ENCODE measurements at places on chromosomes 12 and 14.

DNA sequence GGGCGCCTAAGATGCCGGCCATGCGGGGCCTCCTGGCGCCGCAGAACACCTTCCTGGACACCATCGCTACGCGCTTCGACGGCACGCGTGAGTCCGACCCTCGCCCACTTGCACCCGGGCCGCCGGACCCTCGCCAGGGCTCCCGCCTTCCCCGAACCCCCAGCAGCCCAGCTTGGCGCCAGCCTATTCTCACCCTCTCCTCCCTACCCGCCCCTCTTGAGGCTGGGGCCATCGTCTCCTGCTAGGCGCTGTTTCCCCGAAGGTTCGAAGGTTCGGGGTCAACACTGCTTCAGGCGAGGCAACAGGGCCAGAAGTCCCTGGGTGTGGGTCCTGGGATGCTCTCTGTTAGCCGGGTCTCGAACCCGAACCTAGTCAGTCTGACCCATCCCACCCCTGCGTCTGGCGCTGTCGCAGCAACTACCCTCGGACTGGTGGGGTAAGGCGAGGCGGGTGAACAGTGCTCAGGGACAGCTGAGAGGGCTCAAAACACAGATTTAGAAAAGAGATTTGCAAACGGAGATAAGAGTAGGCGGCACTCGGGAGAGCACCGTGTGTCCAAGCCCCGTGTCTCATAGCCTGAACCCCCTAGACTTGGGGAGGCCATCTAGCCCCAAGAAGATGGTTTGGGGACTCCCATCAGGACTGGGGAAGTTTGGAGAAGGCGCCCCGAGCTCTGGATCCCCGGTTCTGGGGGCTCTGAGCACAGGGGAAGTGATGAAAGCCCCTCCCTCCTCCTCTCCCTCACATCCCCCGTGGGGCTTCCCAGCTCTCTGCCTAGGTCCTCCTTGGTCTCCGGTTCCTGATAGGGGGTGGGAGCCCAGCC, 787 bp downstream of the KCNH3 start:
- DNase-seq = peak; percentile 6

GRCh38 chr14:45559626-45560025, 306.6 kb upstream of the MIS18BP1 start:
- DNase-seq = no peak

DNA sequence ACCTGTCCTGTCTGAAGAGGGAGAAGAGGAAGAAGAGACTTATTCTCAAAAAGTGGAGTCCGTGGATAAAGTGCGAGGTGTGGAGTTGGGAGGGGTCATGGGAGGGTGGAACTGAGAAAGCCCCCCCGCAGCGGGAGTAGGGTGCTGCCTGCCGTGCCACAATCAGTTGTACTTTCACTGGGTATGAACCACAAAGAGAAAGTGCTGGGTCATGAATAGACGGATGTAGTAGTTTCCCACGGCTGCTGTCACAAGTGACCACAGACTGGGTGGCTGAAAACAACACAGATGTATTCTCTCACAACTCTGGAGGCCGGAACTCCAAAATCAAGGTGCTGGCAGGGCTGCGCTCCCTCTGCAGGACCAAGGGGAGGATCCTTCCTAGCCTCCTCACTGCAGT, 5.5 kb downstream of the DNAH10 start:
- DNase-seq = no peak

DNA sequence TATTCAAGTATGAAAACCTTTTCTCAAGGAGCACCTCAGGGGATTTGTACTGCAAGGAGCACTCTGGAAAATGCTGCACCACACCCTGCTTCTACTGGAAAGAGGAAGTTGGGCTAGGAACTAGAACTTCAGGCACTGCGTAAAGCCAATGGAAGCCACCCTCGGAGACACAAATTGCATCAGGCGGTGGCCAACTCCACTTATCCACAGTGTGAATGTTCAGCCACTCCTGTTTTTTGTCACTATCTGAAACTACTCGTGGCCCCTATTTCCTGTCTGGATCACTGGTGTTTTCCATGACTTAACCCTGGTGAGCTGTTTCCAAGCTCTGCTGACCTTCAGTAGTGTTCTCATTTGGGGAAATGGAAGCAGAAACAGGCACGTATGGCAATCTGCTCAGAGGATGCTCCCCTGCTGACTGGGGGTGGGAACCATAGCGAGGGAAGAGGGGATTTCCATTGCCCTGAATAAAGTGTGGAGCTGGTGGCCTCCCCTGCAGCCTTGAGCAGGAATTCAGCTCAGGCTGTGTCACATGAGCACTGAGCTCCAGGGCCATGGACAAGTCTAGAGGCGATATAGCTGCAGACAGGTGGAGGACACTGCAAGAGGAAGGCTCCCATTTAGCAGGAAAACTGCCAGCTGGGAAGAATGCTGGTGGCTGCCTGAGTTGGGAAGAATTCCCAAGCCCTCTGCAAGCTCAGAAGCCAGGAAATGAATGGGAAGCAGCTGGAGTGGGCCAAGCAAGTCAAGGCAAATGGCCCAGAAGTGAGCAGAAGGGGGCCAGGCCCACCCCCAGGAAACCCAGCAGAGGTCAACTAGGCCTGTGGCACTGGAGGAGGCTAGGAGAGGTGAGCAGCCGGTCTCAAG, 50.5 kb upstream of the RAP1B start:
- no peak for DNase-seq

DNA sequence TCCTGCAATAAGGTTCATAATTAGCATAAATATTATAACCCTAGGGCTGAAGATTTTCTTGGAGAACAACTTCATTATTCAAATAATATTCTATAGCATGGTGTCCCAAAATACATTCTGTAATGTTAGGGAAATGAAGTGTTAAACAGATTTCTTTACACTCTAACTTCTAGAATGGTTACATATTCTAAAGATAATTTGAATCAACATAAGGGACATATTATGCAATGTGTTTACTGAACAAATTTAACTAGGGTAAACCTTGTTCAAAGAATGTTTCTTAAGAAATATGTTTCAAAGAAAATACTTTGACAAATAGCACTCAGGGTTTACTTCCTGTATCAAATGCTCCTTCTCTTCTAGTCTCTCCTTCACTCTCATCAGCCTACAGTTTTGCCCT, 281.6 kb downstream of the SLC6A15 start:
- no peak for DNase-seq

GRCh38 chr14:39033371-39033770, 69.7 kb downstream of the SEC23A start:
- no peak for DNase-seq

GRCh38 chr12:58745348-58746125, 174.8 kb downstream of the LRIG3 start:
- DNase-seq = no peak

- DNase-seq = no peak
These were observed 121.9 kb downstream of the PDE3A start for GRCh38 chr12:20490213-20490612.

DNA sequence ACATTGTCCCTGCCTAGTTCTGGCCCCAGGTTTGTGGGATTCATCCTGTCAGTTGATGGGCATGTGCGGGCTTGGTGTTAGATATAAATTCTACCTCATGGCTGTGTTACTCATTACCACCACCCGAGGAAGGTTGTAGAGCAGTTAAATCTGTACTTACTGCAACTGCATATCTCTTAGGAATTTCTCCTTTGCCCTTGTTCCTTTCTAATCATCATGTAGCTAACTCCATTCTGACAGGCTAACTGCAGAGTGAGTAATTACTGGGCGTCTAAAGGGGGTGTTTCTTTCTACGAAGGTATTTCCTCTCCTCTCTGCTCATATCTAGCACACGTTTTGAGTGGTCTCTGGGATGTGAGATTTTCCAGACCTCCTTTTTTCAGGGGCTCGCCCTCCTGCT, 1076.7 kb downstream of the TMTC2 start:
- DNase-seq = no peak

GRCh38 chr12:29625359-29625953, 128.0 kb upstream of the OVCH1 start:
- no peak for DNase-seq

DNA sequence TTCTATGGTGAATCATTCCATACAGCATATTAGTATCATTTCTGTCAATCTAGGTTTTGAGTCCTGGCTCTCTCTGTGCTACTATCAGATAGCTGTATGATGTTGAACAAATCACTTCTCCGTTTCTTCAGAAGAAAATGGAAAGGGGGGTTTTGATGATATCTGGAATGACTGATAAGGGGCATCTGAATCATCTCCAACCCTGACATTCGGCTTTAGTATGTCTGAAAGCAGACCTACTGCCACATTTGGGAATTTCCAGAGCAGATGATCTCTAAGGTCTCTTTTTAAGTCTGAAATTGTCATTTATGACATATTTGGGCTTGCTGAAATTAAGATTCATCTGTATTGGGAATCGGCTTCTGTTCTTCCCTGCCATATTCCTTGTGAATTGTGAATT, 10.1 kb downstream of the MLF2 start:
- DNase-seq = no peak

DNA sequence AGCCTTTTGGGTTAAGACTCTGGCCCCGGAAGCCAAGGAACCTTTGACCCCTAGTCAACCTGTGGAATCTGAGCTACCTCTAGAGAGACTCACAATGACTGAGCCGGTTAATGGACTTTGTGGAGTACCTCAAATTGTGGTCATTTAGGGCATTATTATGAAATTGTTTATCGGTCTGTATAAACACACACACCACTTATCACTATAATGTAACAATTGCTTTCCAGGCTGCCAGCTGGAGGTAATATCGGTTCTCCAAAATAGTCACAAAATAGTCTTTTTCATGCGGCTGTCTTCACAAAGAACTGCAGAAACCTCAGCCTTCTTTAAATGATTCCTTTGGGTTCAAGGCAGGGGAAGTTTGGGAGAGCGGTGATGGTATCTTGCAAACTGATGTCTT, 144.2 kb downstream of the DACT1 start:
- no peak for DNase-seq

DNA sequence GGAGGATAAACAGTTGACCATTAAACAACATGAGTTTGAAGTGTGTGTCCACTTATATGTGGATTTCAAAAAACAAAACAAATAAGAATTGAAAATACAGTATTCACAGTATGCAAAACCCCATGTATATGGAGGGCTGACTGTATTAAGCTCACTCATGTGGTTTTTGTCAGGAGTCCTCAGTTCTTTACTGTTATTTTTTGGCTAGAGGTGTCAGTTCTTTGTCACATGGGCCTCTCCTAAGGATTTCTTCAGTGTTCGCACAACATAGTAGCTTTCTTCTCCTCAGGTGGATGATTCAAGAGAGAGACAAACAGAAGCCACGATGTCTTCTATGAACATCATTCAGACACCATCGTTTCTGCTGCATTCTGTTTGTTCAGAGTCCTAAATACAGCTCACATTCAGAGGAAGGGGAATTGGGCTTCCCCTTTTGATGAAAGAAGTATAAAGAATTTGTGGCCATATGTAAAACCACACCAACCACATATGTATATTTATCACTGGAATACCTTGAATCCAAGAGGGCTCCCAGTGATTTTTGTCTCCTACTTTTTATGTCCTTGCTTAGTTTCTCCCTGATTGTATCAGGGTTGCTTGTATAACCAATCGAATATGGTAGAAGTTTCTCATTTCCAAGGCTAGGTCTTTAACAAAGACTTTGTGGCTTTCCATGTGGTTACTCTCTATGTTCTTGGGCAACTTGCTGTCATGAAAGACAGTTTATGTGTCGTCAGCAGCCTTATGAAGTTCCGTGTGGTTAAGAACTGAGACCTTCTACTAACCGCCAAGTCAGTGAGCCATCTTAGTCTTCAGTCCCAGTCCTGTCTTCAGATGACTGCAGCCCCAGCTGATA, 18.9 kb downstream of the MNAT1 start:
- DNase-seq = peak; percentile 32

- peak; percentile 44 for DNase-seq
These were observed 7.7 kb downstream of the BRF1 start for GRCh38 chr14:105292826-105293711.

- DNase-seq = no peak
These were observed 106.6 kb upstream of the NOS1 start for GRCh38 chr12:117468016-117468415.

DNA sequence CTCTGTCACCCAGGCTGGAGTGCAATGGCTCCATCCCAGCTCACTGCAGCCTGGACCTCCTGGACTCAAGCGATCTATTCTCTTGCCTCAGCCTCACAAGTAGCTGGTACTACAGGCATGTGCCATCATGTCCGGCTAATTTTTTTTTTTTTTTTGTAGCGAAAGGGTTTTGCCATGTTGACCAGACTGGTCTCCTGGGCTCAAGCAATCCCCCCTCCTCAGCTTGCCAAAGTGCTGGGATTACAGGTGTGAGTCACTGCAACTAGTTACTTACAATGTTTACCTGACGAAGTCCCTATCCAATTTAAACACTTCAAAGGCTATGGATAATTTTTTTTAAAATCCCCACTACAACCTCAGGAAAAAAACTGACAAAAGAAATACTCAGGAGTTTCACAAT, 1.8 kb downstream of the KRR1 start:
- no peak for DNase-seq

- DNase-seq = no peak
These were observed 64.3 kb downstream of the C2CD5 start for GRCh38 chr12:22480016-22480415.

- DNase-seq = no peak
These were observed 23.1 kb upstream of the P2RX4 start for GRCh38 chr12:121186826-121187225.

DNA sequence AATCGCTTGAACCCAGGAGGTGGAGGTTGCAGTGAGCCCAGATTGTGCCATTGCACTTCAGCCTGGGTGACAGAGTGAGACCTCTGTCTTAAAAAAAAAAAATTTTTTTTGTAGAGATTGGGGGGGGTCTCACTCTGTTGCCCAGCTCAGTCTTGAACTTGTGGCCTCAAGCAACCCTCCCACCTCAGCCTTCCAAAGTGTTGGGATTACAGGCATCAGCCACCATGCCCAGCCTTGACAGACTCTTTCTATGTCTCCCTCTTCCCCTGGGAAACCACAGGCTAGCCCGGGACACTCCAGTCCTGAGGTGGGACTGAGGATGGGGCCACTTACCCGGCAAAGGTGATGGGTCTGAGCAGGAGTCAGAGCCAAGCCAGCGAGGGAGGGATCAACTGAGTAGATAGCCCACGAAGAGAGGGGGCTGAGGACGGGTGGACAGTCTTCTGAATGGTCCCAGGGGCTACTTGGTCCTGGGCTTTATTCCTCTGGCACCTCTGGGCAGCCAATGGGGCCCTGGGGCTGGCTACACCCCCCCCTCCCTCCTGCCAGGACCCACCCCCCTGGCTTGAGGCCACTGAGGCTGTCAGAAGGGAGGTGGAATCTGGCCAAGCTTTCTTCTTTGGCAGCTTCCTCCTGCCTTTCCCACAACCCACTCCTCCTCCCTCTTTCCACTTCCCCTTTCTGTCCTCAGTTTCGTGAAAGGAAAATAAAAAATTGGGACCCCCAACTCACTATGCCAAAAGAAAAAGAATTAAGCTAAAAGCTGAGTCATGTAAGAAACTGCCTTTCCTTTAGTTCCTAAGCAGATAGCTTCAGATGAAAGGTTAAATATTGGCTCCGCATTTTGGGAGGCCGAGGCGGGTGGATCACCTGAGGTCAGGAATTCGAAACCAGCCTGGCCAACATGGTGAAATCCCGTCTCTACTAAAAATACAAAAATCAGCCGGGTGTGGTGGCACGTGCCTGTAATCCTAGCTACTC, at the start of gene SDS:
Gene SDS (minus strand): TSS at position 453 of the 981 bp plus-strand sequence. CDS start 4,179 bp downstream, outside the sequence.
- no peak for DNase-seq

DNA sequence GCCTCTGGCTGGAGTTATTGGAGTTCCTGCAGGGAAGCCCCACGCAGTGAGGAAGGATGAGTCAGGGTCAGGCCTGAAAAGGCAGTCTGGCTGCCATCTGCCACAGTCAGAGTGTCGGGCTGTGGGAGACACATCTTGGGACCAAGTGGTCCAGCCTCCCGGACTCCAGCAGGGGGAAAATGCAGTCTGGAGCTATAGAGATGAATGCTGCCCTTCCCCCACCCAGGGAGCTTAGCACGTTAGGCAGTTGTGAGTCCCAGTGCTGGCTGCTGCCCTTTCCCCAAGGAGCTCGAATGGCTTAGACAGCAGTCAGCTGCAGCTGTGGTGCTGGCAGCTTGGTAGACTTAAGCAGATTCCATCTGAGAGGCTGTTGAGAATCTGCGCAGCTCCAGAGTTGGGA, 8.2 kb upstream of the NTS start:
- no peak for DNase-seq
